Stimulated activated CD4-positive, alpha-beta T cell treated with anti-CD3 and anti-CD28 coated beads, Interleukin-15, amount 100 ng/mL, for 48 hours (primary cell): ENCODE measurements at places on chromosomes 1 and 21.
A peak's percentile ranks its signal among the peaks of the same experiment; 100 is the strongest.

DNA sequence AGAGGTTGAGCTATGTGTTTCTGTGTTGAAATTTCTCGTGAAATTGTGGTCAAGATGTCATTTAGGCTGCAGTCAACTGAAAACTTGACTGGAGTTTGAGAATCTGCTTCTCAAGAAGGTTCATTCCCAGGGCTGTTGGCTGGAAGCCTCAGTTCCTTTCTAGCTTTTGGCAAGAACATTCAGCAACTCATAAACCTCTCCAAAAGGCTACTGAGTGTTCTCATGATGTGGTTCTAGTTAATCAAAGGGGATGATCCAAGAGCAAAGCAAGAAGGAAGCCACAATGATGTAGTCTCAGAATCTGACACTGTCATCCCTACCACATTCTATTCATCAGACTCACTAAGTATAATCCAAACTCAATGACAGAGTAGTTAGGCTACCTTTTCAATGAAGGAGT, 66.6 kb downstream of the SPATA6 start:
- DNase-seq, result no peak

DNA sequence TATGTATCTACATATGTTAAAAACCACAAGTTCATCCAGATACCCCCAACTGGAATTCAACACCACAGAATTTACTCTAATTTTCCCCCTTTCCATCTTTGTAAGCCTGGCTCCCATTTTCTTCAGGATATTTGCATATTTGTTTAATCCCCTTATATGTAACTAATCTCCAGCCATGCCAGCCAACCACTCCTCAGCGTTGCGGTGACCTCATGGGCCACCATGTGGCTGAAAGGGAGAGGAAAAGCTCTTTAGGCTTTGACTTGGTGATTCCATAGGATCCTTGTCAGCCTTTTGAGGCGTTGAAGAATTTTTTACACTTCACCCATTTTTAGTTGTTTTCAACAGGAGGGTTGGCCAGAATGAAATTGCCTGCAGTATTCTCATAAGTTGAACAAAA, 10.0 kb downstream of the CLDN19 start:
- DNase-seq, result no peak

- DNase-seq, result no peak
These were observed 4.7 kb upstream of the SLC19A1 start for GRCh38 chr21:45546636-45547544.

DNA sequence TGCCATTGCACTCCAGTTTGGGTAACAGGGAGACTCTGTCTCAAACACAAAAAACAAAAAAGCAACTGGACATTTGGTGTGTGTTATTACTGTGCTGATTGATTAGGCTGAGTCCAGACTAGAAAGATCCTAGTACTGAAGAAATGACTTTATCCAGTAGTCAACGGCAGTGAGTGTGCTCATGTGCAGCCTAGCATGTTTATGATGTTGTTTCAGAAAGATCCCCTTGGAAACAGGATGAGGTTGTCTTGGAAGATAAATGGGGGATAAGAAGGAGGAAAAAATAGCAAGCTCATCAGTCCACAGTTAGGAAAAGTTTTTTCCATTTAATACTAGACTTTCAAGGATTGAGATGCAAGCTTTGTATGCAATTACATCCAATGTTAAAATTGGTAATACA, 14.3 kb downstream of the RUSC1 start:
- no peak for DNase-seq

DNA sequence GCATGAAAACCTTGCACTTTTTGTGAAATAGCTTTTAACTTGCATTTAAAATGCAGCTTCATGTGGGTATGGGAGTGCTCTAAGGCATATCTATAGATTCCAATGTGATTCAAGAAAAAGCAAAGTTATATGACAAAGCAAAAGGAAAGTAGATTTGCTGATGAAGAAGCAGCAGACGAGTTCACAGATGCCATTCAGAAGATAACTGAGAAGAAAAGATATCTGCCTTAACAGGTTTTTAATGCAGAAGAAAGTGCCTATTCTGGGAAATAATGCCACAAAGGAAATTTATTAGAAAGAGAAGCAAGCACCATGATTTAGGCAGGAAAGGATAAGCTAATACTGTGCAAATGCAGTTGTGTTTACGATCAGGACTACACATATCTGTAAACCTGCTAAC, 68.1 kb downstream of the PHTF1 start:
- DNase-seq, result no peak

DNA sequence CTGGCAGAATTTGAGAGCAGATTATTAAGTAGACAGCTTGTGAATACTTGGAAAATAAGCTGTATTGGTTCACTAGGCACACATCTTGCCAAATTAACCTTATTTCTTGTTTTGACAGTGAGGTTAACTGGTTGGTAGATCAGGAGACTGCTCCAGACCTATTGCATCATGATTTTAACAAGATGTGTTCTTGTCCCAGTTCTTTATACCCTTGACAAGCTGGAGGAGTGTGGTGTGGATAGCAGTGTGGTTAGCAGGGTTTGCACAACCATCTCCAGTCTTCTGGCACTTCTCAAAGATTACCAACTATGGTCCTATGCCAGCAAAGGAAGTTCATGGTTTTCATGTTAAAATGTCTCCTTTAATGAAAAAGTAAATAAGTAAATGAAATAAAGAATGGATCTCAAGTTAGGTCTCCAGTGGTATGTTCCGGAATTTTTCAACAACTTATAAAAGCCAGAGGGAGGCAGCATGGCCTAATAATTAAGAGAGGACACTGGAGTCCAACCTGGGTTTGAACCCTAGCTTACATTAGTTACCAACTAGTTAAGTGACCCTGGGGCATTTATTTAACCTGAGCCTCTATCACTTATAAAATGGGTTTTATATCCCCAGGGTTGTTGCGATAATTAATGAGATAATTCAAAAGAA, 34.1 kb downstream of the DDX20 start:
- DNase-seq, result no peak

DNA sequence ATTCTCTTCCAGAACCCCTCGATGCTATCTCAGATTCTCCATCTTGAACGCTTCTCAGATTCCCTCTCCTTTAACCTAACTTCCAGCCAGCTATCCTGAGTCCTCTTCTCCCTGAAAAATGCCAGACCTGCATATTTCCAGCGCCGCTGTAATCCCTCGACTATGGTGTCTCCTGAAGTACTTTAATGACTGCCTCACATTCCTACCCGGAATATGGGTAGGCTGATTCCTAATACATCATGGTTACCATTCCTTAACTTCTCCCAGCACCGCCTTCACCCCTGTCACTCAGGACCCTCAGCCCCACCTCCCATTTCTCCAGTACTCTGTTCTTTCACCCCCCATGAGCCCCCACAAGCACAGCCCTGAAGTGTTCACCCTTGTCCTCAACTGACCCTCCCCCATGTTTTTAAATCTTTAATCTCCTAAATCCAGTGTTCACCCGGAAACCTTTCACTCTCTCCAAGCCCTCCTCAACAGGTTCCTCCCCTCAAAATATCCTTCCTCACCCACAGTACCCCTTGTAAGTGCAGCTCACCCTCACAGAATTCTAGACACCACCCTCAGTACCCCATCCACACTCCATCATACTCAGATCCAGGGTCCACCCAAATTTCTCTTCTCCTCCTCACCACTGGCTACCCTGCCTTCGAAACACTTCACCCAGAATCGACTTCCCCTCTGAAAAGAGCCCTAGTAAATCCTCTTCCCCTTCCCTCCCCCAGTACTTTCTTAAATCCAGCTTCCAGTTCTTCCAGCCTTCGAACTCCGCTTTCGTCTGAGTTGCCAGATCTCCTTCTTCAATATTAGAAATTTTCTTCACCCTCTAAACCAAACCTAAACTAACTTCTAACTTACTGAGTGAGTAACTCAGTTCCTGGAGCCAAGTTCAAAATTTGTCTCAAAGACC, 922 bp downstream of the CPT2 start:
- no peak for DNase-seq

- DNase-seq, result no peak
These were observed 60.6 kb downstream of the WNT9A start for GRCh38 chr1:227886993-227887696.

GRCh38 chr1:237756304-237756967, 134.3 kb downstream of the ZP4 start:
- DNase-seq, result no peak

GRCh38 chr1:42221952-42222606, 57.5 kb upstream of the GUCA2A start:
- DNase-seq, result no peak

- DNase-seq, result no peak
These were observed 75.4 kb downstream of the APP start for GRCh38 chr21:26095131-26095530.

- no peak for DNase-seq
These were observed 166.8 kb upstream of the KCNJ6 start for GRCh38 chr21:38082936-38083485.

- DNase-seq, result no peak
These were observed 1.5 kb upstream of the RALGPS2 start for GRCh38 chr1:178723546-178723945.

DNA sequence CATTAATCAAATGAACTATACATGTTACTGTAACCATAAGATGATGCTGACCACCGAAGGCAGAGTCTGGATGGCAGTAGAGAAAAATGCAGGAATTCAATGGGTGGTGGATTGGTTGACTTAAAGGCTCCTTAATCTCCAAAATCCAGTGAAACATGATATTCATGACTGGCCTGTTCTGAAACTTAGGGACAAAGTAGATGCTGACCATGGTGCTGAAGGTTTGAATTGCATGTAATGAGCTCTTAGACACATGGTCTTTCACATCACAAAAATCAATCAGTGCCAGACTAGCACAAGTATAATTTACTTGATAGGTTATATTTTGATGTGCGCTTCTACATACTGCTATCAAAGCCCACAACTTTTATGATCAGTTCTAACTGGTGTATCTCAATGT, 30.9 kb upstream of the NTMT2 start:
- no peak for DNase-seq

DNA sequence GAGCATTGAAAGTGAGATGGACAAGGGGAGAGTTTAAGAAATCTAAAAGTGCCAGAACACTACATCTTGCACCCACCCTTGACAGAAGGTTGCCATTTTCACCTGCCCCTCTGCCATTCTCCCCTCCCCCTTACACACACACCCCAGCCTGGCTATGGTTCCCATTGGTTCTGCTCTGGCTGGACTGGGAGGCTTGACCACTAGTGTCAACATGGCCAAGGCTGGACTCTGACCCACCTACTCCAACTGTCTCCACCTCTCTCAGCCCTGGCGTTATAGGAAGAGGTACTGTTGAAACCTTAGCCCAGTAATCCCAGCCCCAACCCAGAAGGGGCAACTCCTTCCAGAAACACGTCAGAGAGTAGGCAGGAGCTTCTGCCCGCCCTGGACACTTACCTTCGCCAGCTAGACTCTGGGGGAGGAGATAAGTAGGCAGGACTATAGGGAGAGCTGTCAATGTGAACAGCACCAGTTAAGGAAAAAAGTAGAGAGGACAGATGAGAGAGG, 4.5 kb downstream of the CRTC2 start:
- no peak for DNase-seq

DNA sequence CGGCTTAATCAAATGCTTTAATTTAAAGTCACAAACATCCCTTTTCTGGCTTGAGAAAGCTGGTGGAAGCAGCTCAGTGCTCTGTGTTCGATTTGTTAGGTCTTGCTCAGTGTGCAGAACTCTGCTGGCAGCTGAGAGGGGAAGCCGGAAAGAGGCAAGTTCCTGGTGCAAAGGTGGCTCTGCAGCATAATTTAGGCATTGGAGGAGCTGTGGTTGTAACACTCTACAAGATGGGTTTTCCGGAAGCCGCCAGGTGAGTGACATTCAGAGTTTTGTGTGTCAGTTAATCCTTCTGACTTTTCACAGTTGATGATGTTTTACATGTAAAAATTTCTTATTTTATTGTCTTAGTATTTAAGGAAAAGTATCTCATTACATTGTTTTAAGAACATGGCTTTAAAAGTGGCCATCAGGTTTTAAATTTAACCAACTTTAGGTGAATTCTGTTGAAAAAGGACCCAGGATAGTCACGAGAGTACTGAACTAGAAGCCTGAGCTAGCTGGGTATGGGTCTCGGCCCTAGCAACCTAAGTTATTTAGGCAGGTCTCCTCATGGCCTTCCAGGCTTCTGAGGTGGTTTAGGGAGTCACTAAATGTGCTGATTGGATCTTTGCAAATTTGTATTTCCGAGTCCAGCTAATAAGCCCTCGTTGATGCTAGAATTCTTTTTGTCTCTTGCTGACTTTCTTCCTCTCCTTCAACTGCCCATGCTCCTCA, 47.1 kb upstream of the PODN start:
- peak; percentile 65 for DNase-seq

GRCh38 chr1:32888134-32888533, 1.8 kb downstream of the HPCA start:
- no peak for DNase-seq

DNA sequence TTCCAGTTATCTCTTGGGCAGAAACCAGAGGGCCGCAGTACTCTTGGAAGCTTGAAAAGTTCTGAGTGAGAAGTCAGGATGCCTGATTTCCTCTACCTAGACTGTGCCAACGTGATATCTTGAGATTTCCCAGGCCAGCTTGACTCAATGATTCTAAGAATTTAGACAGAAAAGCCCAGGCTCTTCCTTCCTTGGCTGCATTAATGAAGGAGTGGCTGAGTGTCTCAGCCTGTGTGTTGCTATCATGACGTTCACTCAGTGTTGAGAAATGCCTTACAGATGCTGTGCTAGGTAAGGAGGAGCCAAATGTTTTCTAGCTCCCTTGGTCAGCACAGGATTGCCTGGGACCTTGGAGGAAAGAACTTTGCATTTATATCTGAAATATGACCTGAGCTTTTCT, 454.1 kb upstream of the USP24 start:
- no peak for DNase-seq

DNA sequence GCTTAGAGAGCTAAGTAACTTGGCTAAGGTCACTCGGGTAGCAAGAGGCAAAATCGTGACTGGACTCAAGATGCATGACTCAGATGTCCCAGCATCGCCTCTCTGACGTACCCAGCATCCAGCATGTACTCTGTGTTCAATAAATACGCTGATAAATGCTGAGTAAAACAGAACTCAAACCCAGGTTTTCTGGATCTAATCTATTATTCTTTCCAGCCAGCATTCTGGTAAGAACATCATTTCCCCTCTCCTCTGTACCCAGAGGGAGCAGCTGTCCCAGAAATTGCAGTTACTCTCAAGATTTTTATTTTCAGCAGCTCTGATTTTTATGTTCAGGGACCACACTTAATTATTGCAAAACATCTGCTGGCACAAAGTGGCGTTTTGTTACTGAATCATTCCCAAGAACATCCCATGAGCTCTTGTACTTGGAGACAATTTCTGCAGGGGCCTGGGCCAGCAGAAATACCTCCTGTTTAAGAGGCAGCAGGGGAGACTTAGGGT, 249.0 kb downstream of the PRDM2 start:
- no peak for DNase-seq
